Right renal pelvis (tissue), 4 donors: ENCODE measurements at places on chromosomes 13 and 19.

- DNase-seq: no peak
Measured at GRCh38 chr19:1942934-1943555, 2.1 kb downstream of the CSNK1G2 start.

DNA sequence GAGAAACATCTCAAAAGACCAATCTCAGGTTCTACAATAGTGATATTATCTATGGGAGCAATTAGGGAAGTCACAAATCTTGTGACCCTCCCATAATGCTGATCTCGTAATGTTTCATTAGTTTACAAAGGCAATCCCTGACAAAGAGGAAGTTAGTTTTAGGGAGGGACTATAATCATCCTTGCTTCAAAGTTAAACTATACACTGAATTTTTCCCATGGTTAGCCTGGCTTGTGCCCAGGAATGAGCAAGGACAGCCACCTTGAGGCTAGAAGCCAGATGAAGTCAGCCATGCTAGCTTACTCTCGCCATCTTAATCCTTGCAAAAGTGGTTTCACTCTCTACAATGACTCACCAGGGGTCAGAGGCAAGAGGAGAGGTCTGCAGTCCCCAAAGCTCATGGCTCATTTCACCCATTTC, 5.4 kb downstream of the CEACAM3 start:
- no peak for DNase-seq

DNA sequence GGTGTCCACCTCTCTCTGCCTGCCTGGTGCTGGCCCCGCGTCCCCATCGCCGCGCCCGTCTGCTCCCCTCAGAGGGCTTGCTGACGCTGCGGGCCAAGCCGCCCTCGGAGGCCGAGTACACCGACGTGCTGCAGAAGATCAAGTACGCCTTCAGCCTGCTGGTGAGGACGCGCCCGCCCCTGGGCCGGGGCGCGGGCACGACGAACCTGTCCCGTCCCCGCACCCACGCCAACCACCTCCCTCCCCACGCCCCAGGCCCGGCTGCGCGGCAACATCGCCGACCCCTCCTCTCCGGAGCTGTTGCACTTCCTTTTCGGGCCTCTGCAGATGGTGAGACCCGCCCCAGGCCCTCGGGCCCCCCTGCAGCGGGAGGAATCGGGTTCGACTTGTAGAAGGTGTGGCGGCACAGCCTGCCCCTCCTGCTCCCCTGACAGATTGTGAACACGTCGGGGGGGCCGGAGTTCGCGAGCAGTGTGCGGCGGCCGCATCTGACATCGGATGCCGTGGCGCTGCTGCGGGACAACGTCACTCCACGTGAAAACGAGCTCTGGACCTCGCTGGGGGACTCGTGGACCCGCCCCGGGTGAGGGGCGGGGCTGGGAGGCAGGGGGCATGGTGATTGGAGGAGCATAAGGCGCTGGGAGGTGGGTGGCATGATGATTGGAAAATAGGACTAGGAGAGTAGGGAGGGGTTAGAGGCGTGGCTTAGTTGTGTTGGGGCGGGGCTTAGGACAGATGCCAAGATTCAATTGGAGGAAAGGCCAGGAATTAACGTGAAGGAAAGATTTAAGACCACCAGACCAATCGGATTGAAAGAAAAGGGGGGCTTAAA, 6.6 kb downstream of the EPS8L1 start:
- DNase-seq: no peak

DNA sequence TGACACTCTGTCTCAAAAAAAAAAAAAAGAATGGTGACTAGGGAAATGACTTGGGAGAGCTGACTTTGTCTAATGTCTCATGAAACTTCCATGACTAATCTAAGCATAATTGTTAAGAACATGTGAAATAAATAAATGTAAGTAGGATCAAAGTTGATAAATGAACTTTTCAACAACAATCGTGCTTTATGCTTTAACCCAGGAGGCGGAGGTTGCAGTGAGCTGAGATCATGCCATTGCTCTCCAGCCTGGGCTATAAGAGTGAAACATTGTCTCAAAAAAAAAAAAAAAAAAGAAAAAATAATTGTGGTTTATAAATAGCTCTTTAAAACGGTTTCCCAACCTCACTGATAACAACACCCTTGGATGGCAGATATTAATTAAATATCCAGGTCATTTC, 12.9 kb upstream of the AKT2 start:
- DNase-seq: no peak

- no peak for DNase-seq
Measured at GRCh38 chr19:17075864-17076542, 426 bp downstream of the MYO9B start.

GRCh38 chr19:57302727-57303401, 17.4 kb upstream of the ZNF543 start:
- no peak for DNase-seq

DNA sequence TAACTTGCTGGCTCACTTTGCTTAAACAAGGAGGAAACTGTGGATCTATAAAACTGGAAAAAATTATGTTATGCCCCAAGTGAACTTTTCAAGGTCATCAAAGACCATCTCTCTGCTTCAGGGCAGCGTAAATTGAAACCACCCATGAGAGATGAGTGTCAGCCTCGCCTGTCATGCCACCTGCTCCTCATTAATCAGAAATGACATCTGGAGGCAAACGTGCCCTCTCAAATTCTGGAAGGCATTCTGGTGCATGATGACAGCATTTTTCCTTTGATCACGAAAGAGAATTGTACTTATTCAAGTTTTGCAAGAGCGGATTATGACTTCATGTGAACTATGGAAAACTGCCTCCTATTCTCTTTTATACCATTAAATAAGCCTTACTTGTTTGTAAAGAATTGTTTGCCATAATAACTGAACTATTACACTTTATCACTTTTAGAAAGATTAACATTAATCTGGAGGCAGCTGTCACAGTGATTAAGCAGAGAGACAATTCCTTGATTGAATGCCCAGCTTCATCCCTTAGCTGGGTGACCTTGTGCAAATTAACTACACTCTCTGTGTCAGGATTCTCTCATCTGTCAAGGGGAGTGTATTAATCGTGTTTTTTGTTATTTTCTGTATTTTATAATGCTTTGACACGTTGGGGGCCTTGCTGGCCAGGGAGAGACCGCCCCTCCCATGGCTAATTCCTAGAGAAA, 17.0 kb upstream of the SACS start:
- no peak for DNase-seq

DNA sequence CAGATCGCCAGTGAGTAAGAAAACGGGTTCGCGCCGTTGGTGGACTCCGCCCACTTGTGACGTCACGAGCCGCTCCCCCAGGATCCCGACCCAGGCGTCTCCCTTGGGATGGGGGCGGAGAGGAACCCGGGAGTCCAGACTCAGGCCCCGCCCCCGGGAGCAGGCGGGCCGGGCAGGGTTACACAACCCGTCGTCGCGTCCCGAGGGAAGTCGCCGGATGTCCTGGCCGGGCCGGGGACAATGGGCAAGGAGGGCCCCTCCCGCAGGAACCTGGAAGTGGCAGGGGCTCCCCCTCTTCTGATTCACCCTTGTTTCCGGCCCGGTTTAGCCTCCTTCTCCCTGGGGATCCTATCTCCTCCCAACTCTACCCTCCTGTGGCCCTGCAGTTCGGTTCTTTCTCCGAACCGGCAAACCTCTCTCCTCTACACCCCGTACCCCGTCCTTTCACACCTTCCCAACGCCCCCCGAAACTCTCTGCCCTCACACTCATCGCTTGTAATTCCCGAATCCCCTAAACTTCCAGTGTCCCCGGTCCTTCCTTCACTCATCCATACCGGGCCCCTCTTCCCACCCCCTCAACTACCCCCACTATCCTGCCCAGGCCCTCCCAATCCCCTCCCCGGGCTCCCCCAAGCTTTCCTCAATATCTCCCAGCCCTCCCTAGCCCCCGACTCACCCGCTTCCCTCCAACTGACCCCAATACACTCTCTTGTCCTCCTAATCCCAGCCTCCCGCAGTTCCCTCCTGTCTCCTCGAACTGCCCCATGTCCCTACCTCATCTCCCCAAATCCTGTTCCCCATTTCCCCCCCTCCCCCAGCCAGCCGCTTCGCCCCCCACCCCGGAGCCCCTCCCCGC, 20.0 kb upstream of the ERCC1 start:
- peak; percentile 84 for DNase-seq

- DNase-seq: no peak
Measured at GRCh38 chr13:105543742-105544141, 991.7 kb downstream of the EFNB2 start.

GRCh38 chr13:40979232-40979631, 39.9 kb downstream of the ELF1 start:
- DNase-seq: no peak

GRCh38 chr13:99041337-99041736, 63.5 kb upstream of the DOCK9 start:
- DNase-seq: no peak
